ENCODE measurements at places on chromosomes 3 and 15.

- no peak for DNase-seq
Measured at GRCh38 chr3:195177422-195178123, 93.4 kb downstream of the XXYLT1 start.

GRCh38 chr3:152961323-152961722 is 126.4 kb downstream of the P2RY1 start:
- DNase-seq = no peak

DNA sequence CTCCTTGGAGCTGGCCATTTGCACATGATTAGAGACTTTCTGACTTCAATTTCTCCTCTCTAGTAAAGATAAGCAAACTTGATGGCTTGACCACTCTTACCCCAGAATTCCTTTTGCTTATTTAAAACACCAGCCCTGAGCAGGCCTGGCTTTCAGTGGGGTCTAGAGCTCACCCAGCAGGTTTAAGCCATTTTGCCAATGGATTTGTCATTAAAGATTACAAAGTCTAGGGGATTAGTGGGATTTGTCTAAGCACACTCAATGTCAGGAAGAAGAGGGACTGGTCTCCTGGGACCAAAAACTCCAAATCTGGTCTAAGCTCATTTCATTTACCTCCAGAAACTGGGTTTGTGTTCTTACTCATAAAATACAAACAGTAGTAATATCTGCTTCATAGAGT is 57.3 kb upstream of the SNTN start:
- no peak for DNase-seq

- no peak for DNase-seq
Measured at GRCh38 chr3:57958642-57959422, 49.4 kb upstream of the FLNB start.

Data from CD4-positive, alpha-beta T cell treated with Interleukin-1 beta for 1 hour (primary cell).